ENCODE measurements at places on chromosomes 1 and 21.

- no peak for DNase-seq
Measured at GRCh38 chr1:54024358-54024757, 6.4 kb upstream of the LDLRAD1 start.

DNA sequence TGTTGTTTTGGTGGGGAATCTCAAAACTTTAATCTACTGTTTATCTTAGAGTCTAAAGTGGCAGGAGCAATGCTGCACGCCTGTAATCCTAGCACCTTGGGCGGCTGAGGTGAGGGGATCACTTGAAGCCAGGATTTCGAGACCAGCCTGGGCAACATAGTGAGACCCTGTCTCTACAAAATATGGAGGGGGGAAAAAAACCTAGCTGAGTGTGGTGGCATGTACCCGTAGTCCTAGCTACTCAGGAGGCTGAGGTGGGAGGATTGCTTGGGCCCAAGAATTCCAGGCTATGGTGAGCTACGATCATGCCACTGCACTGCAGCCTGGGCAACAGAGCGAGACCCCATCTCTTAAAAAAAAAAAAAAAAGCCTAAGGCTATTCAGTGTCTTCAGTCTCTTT is 38.1 kb downstream of the POFUT2 start:
- no peak for DNase-seq

- no peak for DNase-seq
Measured at GRCh38 chr1:229153955-229154548, 116.9 kb upstream of the RAB4A start.

DNA sequence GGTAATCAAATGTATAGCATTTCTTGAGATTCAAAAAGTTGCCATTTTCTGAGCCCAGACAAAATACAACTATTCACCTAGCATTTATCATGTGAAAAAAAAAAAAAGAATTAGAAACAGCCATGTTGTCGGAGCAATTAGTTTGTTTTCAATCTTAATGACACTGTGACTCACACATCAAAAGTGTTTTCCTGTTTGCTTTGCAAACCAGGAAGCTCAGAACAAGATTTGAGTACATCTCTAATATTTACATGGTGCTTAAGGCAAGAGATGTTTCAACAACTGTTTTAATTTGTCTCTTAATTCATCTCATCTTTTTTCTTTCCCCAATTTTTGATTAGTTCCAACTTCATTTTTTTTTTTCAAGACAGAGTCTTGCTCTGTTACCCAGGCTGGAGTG is 62.5 kb upstream of the CAPZB start:
- no peak for DNase-seq

DNA sequence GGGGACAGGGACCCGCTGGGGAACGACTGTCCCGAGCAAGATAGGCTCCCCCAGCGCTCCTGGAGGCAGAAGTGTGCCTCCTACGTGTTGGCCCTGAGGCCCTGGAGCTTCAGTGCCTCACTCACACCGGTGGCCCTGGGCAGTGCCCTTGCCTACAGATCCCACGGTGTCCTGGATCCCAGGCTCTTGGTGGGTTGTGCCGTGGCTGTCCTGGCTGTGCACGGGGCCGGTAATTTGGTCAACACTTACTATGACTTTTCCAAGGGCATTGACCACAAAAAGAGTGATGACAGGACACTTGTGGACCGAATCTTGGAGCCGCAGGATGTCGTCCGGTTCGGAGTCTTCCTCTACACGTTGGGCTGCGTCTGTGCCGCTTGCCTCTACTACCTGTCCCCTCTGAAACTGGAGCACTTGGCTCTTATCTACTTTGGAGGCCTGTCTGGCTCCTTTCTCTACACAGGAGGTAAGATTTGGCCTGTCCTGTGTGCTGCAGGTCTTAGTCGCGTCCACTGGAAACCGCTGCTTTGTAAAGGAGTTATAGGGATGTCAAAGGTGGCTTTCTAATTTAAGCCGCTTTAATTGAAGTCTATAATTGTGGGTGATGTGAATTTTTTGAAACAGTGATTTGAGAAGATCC is 717 bp downstream of the UBIAD1 start:
- no peak for DNase-seq

DNA sequence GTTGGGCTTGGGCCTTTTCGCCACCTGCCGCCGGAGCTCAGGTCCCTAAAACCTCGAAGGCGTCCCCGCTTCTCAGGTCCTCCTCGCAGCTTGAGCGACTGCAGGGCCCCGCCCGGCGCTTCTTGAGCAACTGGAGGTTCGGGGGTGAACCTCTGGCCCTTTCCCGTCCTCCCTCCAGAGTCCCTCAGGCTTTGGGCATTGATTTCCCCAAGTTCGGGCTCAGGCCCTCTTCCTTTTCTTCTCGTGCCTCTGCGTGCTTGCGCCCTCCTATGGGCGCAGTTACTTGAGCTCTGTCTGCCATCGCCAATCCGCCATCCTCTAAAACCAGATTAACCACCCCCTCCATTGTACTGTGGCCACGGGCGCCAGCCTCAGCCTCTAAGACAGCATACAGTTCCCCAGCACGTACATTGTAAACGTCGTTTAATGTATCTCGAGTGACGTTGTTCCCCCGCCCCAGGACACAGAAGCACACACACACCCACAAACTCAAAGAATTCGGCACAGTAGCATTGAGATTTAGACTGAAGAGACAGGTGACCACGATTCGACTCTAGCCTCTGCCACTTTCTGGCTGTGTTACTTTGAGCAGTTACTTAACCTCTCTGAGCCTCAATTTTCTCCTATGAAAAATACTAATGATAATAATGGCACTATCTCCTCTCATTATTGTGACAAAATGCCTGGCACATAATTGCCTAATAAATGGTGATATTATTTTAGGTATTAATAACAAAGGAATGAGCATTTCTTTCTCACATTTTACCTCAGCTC is 22.6 kb downstream of the BTG2 start:
- peak; percentile 60 for DNase-seq

DNA sequence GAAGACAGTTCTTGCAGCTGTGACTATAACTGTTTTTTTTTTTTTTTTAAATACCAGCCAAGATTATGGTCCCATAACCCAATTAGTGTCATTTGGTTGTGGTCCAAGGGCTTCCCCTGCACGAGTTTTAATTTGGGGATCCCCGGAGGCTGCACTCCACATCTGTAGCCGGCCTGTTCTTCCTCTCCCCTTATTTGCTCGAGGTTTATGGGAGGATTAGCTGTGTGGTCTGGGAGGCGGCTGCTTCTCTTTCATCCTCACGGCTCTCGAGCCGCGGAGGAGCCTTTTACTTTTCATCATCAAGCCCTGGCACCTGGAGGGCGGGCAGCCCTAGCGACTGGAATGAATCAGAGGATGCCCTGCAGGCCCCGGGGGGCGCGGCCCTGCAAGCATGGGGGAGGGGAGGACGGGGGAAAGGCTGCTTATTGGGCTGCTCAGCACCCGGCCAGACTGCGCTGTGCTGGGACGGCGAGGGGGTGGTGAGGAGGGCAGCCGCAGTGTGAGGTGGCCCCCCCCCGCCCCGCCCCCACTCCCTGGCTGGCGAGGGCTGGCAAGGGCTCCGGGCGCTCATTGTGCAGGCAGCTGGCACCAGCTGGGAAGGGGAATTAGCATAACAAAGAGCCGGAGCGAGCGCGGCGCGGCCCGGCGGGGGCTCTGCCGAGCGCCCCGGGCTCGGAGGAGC is 18.5 kb downstream of the SERTAD4 start:
- no peak for DNase-seq

DNA sequence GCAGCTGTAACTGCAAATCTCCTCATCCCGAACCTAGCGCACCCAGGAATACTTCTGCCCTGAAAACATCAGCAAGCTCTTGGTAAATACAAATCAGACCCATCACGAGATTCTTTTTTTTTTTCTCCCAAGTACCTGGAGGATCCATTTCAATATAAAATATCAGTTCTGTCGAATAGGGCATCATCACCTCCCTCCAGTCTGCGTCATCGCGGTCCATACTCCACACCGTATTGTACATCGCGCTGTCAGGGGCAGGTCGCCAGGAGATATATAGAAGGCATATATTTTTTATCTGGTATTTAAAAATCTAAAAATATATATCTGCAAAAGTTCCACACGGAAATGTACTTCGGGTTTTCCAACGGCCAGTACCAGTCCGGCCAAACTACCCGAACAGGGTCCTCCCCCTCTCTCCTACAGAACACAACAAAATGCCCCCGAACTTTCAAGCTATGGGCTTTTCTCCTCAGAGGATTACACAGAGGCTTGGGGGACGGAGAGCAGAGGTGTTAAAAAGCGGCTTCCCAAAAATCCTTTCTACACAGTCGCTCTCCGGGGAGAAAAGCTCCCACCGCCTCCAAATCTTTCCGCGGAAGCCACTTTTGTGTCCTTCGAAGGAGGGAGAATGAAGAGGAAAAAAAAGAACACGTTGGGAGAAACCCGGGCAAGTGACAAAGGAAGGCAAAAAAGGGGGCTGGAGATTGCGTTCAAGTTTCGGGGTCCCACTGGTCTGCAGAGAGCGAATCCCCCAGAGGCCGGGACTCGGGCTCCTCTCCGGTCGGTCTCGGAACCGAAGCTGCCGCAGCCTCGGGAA is 509 bp downstream of the PIK3R3 start:
- DNase-seq = peak; percentile 22

GRCh38 chr1:215889871-215890270 is 322.8 kb downstream of the KCTD3 start:
- DNase-seq = no peak

- DNase-seq = peak; percentile 17
Measured at GRCh38 chr1:230754796-230755195, 7.6 kb downstream of the CAPN9 start.

DNA sequence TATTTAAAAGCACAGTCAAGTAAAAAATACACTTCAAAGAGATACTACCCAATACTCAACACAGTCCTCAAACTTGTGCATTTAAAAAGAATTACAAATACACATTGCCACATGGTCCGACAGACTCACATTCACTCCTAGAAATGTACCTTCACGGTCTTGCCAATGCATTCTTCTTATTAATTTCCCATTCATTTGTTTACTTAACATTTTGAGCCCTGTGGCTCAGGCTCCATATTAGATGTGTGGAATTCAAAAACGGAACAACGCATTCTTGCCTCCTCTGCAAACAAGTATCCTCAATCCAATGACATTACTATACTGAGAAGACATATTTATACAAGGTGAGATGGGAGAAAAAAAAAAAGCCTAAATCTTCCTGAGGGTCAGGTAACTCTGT is 2.5 kb upstream of the DUSP23 start:
- DNase-seq = no peak

DNA sequence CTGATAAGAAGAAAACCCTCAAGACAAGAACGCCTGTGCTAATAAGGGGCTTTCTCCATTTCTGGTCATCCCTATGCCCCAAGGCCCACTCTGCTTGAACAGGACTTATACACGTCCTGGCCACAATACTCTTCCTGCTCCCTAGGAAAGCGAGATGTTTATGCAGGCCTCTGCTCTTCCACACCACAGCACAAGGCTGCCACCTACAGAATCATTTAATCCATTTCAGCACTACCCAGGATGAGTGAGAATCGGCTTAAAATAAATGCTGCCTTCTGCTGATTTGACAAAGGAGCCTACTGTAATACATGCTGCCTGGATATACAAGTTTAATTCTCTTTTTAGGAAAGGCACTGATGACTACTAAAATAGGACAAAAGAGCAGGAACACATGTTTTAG is 29.4 kb downstream of the FRRS1 start:
- peak; percentile 77 for DNase-seq

DNA sequence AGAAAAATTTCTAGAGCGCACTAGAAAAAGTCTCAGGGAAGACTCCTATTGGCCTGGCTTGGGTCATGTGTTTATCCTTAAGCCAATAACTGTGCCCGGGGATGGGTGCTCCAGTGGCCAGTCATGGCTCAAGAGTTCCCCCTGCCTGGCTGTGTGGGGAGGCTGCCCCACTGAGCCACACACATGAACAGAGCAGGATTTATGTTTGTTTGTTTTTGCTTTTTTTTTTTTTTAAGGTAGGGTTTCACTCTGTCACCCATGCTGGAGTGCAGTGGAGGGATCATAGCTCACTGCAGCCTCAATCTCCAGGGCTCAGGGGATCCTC is 21.8 kb downstream of the EDN2 start:
- DNase-seq = no peak

- peak; percentile 91 for DNase-seq
Measured at GRCh38 chr1:172990598-172991215, 60.0 kb downstream of the TNFSF18 start.

DNA sequence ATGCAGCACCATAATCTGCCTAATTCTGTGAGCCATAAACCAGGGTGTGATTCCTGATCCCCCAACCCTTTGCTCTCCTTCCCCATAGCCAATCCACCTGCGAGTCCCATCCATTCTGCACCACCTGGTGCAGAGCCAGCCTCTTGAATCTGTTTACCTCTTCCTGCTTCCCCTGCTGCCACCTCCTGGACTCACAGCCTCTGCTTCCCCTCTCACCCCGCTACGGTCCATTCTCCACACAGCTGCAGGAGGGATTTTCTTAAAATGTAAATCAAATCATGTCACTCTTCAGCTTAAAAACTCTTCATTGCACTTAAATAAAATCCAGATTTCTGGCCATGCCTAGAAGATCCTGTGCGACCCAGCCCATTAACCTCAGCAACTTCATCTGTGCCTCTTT is 186.7 kb downstream of the FOXD2 start:
- no peak for DNase-seq

- DNase-seq = no peak
Measured at GRCh38 chr1:59545830-59546229, 248.9 kb downstream of the FGGY start.

GRCh38 chr1:168287237-168287664 is 6.6 kb downstream of the TBX19 start:
- peak; percentile 41 for DNase-seq

- DNase-seq = peak; percentile 41
Measured at GRCh38 chr21:16797540-16797939, 715.3 kb upstream of the CXADR start.
